ENCODE measurements at places on chromosomes 6 and 20.

DNA sequence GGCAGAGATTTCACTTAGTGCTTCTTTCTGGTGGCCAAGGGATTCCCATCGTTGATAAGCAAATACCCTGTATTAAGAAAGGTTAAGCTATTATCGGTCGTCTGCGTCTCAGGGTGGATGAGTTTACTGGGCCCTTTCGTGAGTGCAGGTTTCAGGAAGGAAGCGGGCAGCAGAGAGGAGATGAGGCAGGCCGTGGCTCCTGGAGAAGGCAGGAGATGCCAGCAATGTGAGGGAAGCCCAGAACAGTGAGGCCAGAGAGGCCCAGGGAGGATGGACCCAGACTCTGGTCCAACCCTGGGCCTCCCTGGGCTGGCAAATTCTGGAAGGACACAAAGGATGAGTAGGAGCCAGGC is 11.2 kb downstream of the TFEB start:
- peaks cover 28% of the 10 kb centered on the region for H3K4me1 ChIP-seq
- H3K36me3 ChIP-seq, result peaks cover 3% of the 10 kb centered on the region
- no peaks in the 10 kb centered on the region for H3K27me3 ChIP-seq
- DNase-seq, result no peak

GRCh38 chr20:57315083-57315975 is 14.3 kb upstream of the SPO11 start:
- H3K36me3 ChIP-seq, result no peaks in the 10 kb centered on the region
- peaks cover 42% of the 10 kb centered on the region for H3K27me3 ChIP-seq
- DNase-seq, result no peak
- H3K27ac ChIP-seq, result no peak overlapping the region

GRCh38 chr6:52124126-52125121 is 37.0 kb upstream of the PKHD1 start:
- no peak overlapping the region for H3K27ac ChIP-seq
- H3K27me3 ChIP-seq, result peaks cover 78% of the 10 kb centered on the region
- H3K36me3 ChIP-seq, result peaks cover 2% of the 10 kb centered on the region
- H3K4me1 ChIP-seq, result no peaks in the 10 kb centered on the region

DNA sequence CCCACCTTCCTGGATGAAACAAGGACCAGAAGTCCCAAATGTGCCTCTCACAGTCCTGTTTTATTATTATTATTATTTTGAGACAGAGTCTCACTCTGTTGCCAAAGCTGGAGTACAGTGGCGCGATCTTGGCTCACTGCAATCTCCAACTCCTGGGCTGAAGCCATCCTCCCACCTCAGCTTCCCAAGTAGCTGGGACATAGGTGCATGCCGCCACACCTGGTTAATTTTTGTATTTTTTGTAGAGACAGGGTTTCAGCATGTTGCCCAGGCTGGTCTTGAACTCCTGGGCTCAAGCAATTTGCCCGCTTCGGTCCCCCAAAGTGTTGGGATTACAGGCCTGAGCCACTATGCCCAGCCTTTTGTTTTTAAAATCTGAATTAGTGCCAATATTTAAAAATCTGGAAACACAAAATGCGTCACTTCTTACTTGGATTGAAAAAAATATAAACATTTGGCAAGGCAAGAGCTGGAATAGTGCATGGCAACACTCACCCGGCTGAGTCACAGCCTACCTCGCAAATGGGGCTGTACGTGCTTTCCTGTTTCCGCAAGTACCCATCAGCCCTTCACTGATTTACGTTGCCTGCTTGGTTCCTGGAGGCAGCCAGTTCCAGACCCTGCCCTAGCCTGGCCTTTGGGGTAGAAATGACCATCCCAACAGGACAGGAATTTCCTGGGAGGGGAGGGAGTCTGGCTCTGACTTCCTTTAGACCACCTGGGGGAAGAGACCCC is 6.3 kb downstream of the SDCBP2 start:
- DNase-seq, result no peak
- no peak overlapping the region for H3K4me3 ChIP-seq
- no peaks in the 10 kb centered on the region for H3K4me1 ChIP-seq
- H3K27me3 ChIP-seq, result no peaks in the 10 kb centered on the region
- H3K36me3 ChIP-seq, result peaks cover 4% of the 10 kb centered on the region
- no peak overlapping the region for H3K27ac ChIP-seq

GRCh38 chr6:123676793-123677192 is 40.0 kb upstream of the TRDN start:
- H3K4me3 ChIP-seq, result no peak overlapping the region
- DNase-seq, result no peak
- no peak overlapping the region for H3K27ac ChIP-seq
- H3K4me1 ChIP-seq, result no peaks in the 10 kb centered on the region
- H3K36me3 ChIP-seq, result no peaks in the 10 kb centered on the region

DNA sequence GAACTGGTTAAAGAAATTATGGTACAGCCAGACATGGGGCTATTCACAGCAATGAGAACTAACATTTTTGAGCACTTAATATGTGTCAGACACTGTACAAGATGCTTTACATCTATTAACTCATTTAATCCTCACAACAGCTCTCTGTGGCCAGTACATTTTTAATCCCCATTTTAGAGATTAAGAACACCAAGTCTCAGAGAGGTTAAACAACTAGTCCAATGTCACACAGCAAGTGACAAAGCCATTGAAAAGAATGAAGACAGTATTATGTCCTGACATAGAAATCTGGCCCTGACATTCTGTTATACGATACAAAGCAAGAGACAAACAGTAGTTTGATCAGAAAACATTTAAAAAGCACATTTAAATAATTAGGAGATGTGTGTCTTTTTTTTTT is 3.8 kb upstream of the CSNK2A1 start:
- H3K4me1 ChIP-seq, result peaks cover 23% of the 10 kb centered on the region
- H3K27me3 ChIP-seq, result peaks cover 25% of the 10 kb centered on the region
- no peak for DNase-seq

- H3K4me1 ChIP-seq, result no peaks in the 10 kb centered on the region
- H3K27me3 ChIP-seq, result no peaks in the 10 kb centered on the region
- no peak overlapping the region for H3K27ac ChIP-seq
These were observed 453.5 kb upstream of the JARID2 start for GRCh38 chr6:14792118-14792955.

- no peak overlapping the region for H3K4me3 ChIP-seq
- no peak for DNase-seq
- no peaks in the 10 kb centered on the region for H3K36me3 ChIP-seq
- H3K4me1 ChIP-seq, result no peaks in the 10 kb centered on the region
- H3K27me3 ChIP-seq, result peaks cover 49% of the 10 kb centered on the region
These were observed 68.3 kb upstream of the KIF16B start for GRCh38 chr20:16641511-16642023.

DNA sequence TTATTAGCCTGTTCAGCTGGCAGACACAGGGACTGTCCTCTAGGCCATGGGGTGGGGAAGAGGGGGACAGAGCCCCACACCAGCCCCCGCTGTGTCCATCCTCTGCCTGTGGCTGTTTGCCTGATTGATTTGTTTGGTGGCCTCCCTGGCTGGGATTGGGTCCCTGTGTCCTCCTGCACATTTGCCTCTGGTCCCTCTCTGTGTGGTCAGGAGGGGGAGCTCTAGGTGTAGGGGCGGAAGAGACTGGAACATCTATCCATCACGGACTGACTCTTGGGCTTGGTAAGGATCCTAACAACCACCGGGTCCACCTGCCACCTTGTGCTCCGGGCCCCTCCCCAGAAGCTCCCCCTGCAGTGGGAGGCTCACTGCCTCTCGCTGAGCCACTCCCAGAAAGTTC is 38.4 kb upstream of the CCDC167 start:
- no peak for DNase-seq
- H3K27me3 ChIP-seq, result no peaks in the 10 kb centered on the region
- no peak overlapping the region for H3K4me3 ChIP-seq
- no peaks in the 10 kb centered on the region for H3K36me3 ChIP-seq
- H3K27ac ChIP-seq, result no peak overlapping the region
- peaks cover 5% of the 10 kb centered on the region for H3K4me1 ChIP-seq

DNA sequence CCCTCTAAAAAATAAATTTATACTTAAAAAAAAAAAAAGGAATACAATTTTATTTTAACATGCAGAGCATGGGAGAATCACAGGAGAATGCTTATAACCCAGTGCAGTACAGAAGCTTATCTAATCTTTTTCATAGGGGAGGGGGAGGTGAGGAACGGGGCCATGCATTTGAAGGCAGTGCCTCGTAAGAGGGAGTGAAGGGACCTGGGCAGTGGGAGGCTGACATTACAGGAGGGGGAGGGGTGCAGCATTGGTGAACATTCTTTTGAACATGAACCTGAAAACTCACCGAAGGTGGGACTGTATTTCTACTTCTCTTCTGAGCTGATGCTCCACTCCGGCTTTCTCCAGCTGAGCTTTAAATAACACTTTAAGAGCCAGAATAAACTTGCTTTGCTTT is 9.3 kb downstream of the AURKA start:
- H3K4me1 ChIP-seq, result no peaks in the 10 kb centered on the region
- H3K27ac ChIP-seq, result no peak overlapping the region
- DNase-seq, result no peak
- H3K36me3 ChIP-seq, result peaks cover 1% of the 10 kb centered on the region
- H3K27me3 ChIP-seq, result no peaks in the 10 kb centered on the region

DNA sequence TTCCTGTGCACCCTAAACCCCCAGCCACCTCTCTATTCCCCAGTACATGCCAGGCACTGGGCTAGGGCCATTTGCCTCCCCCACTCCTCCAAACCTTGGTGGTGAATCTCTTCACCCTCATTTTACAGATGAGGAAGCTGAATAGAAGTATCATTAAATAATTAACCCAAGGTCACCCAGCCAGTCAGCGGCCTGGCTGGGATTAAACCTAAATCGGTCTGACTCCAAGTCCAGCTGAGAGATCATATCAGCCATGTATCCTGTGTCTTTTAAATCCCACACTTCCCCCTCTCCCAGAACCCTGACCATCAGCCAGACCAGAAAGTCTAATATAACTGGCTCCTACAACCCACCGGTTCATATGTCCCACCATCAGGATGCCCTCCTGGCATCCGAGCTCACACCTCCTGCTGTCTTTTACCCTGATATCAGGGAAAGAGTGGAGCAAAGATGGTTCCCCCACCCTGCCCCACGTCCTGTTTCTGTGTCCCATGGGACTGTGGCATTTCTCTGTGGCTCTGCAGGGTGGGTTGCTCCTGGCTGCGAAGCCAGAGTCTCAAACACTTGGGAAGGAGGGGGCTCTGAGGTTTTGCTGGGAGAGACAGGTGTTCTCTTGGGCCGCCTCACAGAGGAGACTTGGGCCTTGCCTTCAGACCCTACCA is 145.3 kb downstream of the VEGFA start:
- no peaks in the 10 kb centered on the region for H3K4me1 ChIP-seq
- DNase-seq, result no peak
- H3K27me3 ChIP-seq, result peaks cover 10% of the 10 kb centered on the region

GRCh38 chr6:12525276-12525675 is 191.3 kb upstream of the PHACTR1 start:
- H3K27ac ChIP-seq, result no peak overlapping the region
- no peaks in the 10 kb centered on the region for H3K4me1 ChIP-seq
- H3K4me3 ChIP-seq, result no peak overlapping the region
- peaks cover 32% of the 10 kb centered on the region for H3K27me3 ChIP-seq
